ENCODE measurements at places on chromosomes 3 and 15. TPM values are rescaled to one million over a fixed set of nuclear protein-coding genes. Genes with fewer than 3 reads are reported as not detected.

DNA sequence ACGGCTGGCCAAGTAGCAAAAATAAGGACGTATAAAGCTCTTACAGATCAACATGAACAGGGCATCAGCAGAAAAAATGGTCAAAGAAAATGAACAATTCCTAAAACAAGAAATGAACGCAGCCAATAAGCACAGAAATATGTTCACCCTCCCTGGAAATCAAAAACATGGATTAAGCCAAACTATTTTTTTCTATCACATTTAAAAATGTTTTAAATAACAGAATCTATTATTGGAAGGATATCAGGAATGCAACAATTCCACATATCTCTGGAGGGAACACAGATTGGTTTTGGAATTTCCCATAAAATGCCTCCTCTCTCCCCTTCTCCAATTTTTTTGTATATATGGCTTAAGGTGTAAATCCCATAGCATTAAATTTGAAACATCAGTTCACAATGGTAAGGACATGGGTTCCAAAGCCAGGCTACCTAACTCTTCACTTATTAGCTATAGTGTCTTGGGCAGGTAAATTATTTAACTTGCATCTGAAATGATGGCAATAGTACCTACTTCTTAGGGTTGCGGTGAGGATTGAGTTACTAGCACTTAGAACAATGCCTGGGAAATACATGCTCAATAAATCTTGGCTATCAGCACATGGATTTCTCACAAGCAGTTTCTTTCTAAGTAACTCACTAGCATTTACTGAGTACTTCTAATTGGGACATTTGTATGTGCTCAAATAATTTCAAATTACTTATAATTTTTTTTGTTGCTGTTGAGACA lies 10.1 kb downstream of the UACA start:
- DNase-seq = no peak
- no peak overlapping the region for H3K27ac ChIP-seq
- no peaks in the 10 kb centered on the region for H3K36me3 ChIP-seq
- H3K4me1 ChIP-seq = no peaks in the 10 kb centered on the region

- peak overlapping the region; percentile 44 for H3K4me3 ChIP-seq
- H3K27me3 ChIP-seq = peaks cover 3% of the 10 kb centered on the region
- H3K27ac ChIP-seq = no peak overlapping the region
- peaks cover 26% of the 10 kb centered on the region for H3K4me1 ChIP-seq
Observed at GRCh38 chr3:49005303-49005680, 1.9 kb upstream of the WDR6 start.

DNA sequence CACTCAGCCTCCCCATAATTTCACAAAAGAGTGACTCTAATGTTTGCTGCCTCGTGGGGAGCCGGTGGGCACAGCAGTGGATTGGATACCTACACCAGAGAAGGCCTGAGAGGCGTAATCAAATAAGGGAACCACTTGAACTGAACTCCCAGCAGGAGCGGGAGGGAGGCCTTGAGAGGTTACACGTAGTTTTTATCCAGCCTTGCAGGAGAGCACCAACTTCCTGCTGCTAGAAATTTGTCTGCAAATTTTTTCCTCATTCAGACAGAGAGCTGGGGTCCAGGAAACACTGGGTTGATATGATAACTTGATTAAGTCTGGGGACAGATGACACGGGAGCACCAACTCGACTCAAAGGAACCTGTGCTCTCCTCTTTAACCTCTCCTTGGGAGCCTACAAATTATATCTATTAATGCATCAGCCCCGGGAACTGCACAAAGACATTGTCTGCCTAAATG lies 69.8 kb downstream of the HES1 start:
- H3K4me3 ChIP-seq = peak overlapping the region; percentile 33
- peaks cover 43% of the 10 kb centered on the region for H3K27me3 ChIP-seq
- H3K36me3 ChIP-seq = no peaks in the 10 kb centered on the region
- peak; percentile 36 for DNase-seq
- H3K4me1 ChIP-seq = peaks cover 53% of the 10 kb centered on the region
- H3K27ac ChIP-seq = peak overlapping the region; percentile 1

Gene COL7A1
- total RNA-seq = 28.7 TPM

Gene B3GNT5
- 38.3 TPM for total RNA-seq

Gene PRKCD
- total RNA-seq = 10.8 TPM
